ENCODE measurements at places on chromosomes 11 and 22.
A peak's percentile ranks its signal among the peaks of the same experiment; 100 is the strongest.

- DNase-seq, result no peak
Observed at GRCh38 chr11:40183073-40184064, 1276.1 kb downstream of the LRRC4C start.

DNA sequence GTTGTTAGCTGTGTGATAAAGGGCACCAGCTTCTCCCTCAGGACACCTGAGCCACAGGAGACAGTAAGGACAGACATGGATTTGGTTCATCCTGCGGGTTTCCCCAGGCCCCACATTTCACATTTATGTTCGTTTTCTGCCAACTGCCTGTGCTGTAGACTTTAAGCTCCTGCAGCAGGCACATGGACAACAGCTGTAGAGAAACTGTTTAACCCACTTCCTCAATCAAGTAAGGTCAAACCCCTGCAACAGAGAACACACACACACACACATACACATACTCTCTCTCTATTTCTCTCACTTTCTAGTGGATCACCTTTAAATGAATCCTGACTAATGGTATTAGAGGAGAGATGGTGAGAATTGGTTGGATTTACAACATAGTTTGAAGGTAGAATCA is 90.7 kb downstream of the C11orf87 start:
- no peak for DNase-seq

DNA sequence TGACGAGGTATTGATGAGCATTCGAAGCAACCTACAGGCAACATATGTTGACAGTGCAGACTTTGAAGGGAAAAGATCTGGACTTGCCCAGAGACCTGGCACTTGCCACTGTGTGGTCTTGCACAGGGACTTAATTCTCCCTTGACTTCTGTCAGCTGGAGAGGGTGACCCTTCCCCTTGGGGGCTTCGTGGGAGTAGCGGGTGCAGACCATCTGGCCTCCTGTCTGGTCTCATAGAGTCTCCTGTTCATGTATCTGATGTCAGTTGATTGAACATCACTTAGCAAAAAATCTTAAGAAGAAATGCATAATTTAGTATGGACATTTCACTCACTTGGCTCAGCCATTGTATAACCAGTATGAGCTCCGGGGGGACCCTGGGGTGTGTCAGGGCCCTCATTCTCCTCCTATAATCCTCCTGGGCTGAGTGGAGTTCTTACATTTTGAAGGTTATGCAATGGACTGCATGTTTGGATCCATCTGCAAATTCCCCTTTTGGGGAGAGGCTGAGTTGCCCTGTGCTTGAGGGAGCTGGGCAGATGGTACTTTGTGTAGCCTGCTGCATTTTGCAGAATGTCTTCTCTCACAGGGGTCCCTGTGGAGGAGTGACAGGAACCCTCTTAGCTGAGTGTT is 13.0 kb downstream of the BCR start:
- no peak for DNase-seq

DNA sequence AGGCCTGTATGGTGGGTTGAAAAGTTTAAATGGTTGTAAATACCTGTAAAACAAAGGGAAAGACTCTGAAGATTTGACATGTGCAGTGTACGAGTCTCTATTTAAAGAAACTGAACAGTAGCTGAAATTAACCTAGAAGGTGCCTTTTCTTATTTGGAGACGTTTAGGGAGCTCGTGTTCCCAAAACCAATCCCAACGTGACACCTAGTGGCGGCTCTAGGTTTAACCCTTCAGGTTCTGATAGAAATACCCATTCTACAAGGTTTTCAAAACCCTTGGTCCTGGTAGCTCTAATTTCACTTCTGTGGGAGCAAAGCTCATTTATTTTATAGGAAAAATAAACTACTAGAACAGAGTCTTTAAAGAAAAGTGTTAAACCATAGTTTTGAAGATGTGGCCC is 258.3 kb downstream of the LRRC4C start:
- DNase-seq, result no peak

- DNase-seq, result no peak
Observed at GRCh38 chr22:47060718-47061117, 298.3 kb downstream of the TBC1D22A start.

GRCh38 chr22:48456449-48456848 is 1371.2 kb downstream of the BRD1 start:
- no peak for DNase-seq

- DNase-seq, result no peak
Observed at GRCh38 chr11:12508151-12508751, 130.9 kb downstream of the PARVA start.

GRCh38 chr11:15963266-15963665 is 393.1 kb downstream of the SOX6 start:
- DNase-seq, result no peak

- no peak for DNase-seq
Observed at GRCh38 chr11:34168642-34169420, 63.4 kb downstream of the NAT10 start.

DNA sequence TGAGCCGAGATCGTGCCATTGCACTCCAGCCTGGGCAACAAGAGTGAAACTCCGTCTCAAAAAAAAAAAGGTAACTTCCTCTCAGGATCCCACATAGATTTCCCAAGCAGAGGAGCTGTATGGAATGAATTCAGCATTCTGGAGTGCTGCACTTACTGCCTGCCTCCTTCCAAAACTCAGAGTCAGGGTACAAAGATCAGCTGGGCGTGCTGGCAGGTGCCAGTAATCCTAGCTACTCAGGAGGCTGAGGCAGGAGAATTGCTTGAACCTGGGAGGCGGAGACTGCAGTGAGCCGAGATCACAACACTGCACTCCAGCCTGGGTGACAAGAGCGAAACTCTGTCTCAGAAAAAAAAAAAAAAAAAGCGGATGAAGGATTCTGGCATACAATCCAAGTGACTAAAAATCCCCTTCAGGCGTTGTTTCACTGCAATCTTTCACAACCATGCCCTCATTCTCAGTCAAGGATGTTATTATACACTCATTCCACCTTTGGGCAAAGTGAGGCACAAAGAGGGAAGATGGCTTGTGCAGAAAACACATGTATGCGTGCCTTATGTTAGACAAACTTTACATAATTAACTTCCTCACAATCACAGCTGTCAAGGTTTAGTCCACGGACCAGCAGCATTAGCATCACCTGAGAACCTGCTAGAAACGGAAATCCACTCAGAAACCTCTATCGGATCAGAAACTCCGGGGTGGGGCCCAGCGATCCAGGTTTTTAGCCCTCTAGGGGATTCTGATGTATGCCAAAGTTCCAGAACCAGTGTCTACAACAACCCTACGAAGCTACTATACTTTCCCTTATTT is 1.1 kb upstream of the NOL12 start:
- DNase-seq, result no peak

DNA sequence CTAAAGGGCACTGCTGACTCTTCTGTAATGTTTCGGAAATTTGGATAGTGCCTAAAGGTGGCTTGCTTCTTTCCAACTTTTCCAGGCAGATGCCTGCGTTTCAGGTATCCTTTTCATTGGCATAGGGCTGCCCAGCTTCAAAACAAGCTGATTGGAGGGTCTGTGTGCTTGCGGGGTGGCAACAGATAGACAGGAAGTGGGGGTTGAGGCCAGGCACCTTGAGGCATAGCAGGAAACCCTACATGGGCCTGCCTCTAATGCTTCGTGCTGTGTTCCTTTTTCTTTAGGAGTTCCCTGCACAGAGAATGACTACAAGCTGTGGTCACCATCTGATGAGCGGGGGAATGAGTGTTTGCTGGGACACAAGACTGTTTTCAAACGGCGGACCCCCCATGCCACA is 92.2 kb upstream of the SORL1-AS1 start:
- DNase-seq, result peak; percentile 12
